ENCODE measurements at places on chromosomes 3 and 15.
A peak's percentile ranks its signal among the peaks of the same experiment; 100 is the strongest.

- DNase-seq, result no peak
Observed at GRCh38 chr3:127661600-127661999, 11.2 kb upstream of the ABTB1 start.

DNA sequence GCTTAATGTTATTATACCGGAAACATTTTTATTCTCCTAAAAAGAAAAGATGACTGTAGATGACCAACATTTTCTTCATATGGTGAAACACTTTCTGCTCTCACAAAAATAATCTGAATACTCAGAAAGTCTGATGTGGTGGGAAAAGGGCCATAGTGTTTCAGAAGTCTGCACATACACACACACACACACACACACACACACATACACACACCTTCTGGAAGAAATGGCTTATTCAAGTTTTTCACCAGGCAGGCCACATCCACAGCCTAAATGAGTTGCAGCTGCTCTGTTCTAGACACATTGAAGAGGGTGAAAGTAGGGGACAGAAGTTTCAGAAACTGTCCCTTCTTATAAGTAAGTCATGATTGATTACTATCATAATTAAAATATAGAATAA lies 220.0 kb downstream of the ZMAT3 start:
- no peak for DNase-seq

GRCh38 chr3:63927422-63928280 lies 15.5 kb upstream of the SCAANT1 start:
- no peak for DNase-seq

DNA sequence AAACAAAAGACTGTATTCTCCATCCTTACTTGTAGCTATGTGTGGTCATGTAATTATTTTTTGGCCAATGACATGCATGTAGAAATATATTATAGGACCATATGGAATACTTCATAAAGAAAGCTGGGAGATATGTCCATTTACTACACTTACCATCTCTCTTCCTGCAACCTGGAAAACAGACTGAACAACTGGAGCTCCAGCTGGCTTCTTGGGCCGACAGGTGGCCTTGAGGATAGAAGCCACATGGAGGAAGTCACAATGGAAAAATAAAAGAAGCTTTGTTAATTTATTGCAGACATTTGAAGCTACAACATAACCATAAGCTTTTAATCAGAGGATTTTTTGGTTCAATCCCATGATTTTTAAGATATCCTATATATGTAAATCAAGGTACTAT lies 167.9 kb upstream of the CBLB start:
- no peak for DNase-seq

DNA sequence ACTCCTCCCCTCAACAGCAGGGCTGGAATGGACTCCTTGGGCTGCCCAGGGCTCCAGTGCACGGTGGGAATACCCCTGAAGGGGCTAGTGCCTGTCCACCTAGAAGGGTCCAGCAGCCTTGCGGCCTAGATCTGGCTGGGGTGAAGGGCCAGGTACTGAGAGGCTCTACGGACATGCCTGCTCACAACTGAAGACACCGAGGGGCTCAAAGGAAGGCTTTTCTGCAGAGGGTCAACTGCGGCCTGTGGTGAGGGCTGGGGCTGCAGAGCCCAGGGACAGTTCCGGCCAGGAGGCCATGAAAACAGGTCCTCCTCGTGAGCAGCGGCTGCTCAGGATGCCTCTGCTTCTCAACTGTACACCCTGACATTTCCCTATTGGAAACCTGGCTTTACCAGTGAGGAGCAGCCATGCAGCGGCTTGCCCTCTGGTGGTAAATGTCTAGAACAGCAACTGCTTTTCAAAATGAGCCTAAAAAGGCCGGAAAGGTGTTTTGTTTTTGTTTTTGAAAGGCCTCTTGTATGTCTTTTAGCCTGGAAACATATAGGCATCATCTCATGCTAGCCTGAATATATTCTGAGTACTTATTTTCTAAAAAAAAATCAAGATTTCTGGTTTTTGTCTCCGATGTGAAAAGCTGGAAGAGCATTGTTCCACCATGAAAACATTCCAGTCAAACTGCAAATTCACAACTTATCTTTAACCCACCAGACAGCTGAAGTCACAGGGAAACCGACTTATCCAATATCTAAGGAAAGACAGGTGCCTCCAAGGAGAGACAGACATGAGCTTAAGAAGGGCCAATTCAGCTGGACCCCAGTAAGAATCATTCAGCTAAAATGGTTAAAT lies 163.4 kb downstream of the KLF13 start:
- DNase-seq, result peak; percentile 6

- no peak for DNase-seq
Observed at GRCh38 chr3:152841131-152841530, 6.2 kb downstream of the P2RY1 start.

DNA sequence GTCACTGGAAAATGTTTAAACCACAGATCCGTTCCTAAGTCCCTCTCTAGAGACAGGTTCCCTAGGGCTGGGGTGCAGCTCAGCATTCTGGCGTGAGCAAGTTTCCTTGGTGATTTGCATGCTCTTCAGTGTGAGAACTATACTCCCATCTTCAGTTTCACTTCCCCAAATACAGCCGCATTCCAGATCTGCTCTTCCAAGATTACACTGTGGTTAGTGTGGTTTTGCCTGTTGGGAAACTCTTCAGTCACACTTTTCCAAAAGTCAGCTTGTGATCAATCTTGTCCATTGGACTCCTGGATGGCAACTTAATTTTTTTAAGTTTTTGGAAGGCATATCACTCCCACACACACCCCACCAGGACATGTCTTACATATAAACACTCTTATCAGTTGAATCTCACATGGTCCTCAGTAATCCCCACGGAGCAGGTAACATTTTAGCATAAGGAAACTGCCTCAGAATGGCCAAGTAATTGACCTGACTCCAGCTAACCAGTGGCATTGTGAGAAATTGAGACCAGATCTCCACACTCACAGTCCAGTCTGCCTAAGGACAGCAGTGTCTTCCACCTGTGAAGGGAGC lies 33.5 kb upstream of the PTPN23 start:
- DNase-seq, result no peak

GRCh38 chr3:100440895-100441294 lies 39.6 kb downstream of the LNP1 start:
- no peak for DNase-seq

- no peak for DNase-seq
Observed at GRCh38 chr3:114365909-114366308, 72.1 kb downstream of the TIGIT start.

- DNase-seq, result no peak
Observed at GRCh38 chr3:89699771-89700170, 592.4 kb downstream of the EPHA3 start.

DNA sequence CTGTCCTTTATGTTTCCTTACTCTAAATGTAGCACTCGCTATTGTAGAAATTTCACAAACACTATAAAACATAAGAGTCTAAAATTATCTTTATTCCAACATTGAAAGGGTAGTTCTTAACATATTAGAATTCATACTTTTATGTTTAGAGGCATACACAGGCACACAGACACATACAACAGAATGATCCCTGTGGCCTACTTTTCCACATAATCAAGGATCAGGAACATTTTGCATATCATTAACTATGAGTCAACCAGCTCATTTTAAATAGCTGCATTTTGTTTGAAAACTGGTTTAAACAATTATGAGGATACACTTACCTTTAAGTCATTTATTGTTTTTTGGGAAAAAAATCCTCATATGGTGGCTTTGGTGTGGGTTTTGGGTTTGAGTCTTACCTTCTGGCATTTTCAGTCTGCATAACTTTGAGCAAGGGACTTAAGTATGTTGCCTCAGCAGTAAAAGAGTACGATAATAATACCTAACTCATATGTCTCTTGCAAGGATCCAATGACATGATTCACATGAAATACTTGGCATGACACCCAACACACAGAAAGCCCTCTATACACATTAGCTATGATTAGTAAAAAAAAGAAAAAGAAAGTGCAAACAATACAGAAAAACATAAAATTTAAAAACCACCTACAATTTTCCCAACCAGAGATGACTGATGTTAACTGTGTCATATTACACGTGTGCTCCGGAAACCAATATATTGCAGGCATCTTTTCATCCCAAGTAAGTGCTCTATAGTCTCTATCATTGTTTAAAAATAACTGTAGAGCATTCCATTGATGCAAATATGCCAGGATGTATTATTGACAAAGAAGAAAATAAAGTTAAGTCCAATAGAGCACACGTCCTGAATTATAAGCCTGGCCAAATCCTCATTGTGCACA lies 213.1 kb upstream of the ADAMTS9 start:
- DNase-seq, result no peak

GRCh38 chr15:33473714-33474113 lies 162.9 kb downstream of the RYR3 start:
- DNase-seq, result no peak

GRCh38 chr15:82640672-82641071 lies 6.5 kb downstream of the CPEB1 start:
- no peak for DNase-seq

- no peak for DNase-seq
Observed at GRCh38 chr3:97860364-97860763, 38.6 kb downstream of the CRYBG3 start.

DNA sequence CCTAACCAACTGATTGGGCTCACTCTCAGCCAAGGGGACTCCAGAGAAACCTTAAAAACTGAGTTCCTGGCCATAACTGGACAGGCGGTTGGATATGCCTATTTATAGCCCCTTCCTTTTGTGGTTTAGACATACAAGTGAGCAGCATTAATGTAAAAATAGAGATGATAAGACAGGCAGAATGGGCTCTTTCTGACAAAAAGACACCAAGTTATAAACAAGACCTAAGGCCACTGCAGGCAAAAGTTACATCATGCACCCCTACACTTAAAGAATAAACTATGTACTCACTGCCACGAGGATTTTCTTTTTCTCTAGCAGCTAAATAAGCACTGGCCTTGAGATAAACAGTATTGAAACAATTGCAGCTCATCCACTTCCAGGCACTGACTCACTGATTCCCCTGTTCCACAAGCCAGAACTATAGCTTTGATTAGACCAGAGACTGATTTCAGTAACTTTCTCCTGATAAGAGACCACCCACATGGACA lies 30.1 kb downstream of the SUCNR1 start:
- no peak for DNase-seq

DNA sequence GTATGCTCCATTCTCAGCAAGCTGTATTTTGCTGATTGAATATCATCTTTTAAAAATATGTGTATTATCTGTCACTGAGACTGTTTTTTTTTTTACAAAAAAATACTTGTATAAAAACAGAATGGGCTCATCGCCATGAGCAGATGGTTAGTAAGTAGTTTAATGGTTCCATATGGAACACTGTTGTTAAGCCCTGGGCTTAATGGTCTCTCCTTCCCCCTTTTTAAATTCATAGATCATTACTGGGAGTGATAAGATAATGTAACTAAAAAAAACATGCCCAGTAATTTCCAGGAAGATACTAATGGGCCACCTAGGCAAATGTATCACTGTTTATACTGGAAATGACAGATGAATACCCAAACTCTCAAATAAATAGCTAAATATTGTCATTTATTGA lies 95.3 kb upstream of the TPRG1 start:
- DNase-seq, result no peak

DNA sequence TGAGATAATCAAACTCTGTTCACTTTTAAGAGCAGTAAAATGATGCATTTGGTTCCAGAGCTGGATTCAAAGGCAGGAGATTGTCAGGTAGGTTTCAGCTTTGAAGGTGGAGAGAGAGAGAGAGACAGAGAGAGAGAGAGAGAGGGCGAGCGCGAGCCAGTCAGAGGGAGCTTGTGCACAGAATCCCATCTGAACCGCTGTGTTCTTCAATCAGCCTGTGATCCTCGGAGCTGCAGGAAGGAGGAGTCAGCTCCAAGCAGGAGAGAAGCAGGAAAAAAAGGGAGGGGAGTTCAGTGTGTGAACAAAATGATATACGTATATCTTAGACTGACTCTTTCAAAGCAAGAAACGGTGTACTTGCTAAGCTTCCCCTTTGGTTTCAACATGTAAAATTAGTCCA lies at the start of gene GPR149:
TSS of gene GPR149 (minus strand) at position 177 of the 400 bp plus-strand sequence. CDS start 575 bp downstream, outside the sequence.
- no peak for DNase-seq

GRCh38 chr3:108127301-108127988 lies 36.6 kb upstream of the CD47 start:
- no peak for DNase-seq

DNA sequence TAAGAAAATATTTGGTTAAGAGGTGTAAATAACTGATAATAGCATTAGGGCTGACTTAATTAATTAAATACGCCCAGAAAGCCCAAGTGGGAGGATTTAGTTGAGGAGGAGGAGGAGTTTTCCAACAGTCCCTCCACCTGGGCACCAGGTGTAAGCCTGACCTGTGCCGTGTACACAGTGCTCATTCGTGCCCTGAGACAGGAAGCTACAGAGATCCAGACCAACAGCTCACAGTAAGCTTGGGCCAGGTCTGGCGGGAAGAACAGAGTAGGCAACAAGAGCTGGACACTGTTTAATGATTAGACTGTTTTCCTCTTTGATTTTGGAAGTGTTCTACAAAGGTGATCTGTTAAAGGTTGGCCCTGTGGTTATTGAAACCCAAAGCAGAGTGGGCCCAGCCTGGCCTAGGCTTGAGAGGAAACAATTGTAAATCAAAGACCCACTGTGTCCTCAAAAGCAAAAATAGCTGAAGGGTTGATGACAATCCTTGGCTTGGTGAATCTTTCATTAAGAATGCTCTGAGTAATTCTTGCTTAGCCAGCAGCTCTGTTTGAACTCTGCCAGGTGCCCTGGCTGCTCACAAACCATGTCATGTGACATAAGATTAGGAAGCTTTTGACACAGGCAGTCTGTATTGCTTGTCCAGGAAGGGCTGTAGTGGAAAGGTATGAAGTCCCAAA lies 13.8 kb downstream of the SQOR start:
- no peak for DNase-seq

- DNase-seq, result no peak
Observed at GRCh38 chr3:172256101-172256734, 192.0 kb downstream of the GHSR start.

GRCh38 chr15:58309963-58310928 lies 121.5 kb upstream of the LIPC start:
- no peak for DNase-seq

DNA sequence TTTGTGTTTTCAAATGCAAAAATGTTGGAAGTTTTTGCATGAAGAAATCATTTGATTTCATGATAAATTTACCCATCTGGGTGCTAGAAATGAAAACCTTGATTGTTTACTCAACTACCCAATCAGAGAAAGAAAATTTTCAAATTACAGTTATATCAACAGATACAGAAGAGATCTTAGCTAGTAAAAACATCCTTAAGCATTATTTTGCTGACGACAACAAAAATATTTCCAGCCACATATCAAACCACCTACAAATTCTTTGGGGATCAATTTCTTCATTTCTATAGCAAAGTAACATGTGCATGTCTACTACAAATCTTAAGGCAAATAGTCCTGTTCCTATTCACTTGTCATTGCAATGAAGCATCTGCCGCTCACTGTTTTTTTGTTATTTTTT lies 530.3 kb downstream of the ZIC1 start:
- DNase-seq, result no peak

- DNase-seq, result no peak
Observed at GRCh38 chr3:128286691-128287090, 133.4 kb downstream of the EEFSEC start.

DNA sequence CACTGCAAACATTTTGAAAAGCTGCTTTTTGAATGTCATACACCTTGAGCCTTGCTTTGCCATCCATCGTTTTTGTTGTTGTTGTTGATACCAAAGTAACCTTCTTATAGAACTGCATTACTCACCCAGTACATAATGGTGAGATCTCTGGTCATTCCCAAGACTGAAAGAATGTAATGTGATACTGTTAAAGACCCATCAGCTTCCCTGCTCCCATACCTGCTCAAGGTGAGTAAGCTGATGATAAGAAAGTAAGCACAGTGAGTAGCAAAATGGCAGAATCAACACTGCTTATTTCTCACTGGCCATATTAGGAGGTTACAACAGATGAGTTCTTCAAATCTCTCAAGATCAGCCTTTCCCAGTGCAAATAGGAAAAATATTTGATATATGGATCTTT lies 89.8 kb downstream of the CADPS start:
- DNase-seq, result no peak

All from SHP77 treated with DMSO at 0.1 percent for 48 hours (cell line).